Immature natural killer cell (primary cell): ENCODE measurements at places on chromosomes 13 and 19. TPM values are rescaled to one million over a fixed set of nuclear protein-coding genes. Genes with fewer than 3 reads are reported as not detected.

DNA sequence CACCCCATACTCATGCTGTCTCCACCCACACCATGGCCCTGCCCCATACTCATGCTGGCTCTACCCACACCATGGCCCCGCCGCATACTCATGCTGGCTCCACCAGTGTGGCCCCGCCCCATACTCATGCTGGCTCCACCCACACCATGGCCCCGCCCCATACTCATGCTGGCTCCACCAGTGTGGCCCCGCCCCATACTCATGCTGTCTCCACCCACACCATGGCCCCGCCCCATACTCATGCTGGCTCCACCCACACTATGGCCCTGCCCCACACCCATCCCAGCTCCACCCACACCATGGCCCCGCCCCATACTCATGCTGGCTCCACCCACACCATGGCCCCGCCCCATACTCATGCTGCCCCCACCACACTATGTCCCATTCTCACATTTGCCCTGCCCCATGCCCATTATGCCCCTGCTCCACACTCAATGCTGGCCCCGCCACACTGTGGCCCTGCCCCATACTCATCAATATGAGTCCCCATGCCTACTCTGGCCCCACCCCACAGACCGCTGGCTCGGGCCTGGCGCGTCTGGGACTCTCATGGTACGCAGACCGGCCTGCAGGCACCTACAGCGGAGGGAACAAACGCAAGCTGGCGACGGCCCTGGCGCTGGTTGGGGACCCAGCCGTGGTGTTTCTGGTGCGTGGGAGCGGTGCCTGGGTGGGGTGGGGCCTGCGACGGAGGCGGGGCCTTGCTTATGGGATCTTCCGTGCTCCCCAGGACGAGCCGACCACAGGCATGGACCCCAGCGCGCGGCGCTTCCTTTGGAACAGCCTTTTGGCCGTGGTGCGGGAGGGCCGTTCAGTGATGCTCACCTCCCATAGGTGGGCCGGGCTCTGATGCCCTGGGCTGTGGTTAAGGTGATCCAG, 3.7 kb upstream of the ARHGAP45 start:
- DNase-seq, result peak; percentile 65

DNA sequence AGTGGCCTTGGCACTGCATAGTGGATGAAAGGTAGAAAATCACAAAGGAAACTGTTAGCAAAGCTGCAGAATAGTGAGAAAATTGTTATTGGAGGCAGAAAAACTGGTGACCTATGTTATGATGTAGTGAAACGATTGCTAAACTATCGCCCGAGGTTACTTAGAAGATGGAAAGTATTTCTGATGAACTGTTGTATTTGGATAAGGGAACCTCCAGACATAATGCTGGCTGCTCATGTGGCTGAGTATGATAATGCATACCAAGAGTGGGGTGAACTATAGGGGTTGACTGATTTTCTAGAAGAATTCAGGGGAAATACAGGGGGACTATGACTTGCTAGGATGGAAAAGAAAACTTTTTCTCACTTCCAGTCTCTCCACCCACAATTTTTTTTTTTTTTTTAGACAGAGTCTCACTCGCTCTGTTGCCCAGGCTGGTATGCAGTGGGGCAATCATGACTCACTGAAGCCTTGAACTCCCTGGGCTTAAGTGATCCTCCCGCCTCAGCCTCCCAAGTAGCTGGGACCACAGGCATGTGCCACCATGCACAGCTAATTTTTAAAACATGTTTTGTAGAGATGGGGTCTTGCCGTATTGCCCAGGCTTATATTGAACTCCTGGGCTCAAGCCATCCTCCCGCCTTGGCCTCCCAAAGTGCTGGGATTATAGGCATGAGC, 4.4 kb upstream of the EID2 start:
- DNase-seq, result no peak

GRCh38 chr19:21749090-21749489, 18.3 kb downstream of the ZNF100 start:
- no peak for DNase-seq

The IZUMO1 gene
- polyA plus RNA-seq, result not detected

DNA sequence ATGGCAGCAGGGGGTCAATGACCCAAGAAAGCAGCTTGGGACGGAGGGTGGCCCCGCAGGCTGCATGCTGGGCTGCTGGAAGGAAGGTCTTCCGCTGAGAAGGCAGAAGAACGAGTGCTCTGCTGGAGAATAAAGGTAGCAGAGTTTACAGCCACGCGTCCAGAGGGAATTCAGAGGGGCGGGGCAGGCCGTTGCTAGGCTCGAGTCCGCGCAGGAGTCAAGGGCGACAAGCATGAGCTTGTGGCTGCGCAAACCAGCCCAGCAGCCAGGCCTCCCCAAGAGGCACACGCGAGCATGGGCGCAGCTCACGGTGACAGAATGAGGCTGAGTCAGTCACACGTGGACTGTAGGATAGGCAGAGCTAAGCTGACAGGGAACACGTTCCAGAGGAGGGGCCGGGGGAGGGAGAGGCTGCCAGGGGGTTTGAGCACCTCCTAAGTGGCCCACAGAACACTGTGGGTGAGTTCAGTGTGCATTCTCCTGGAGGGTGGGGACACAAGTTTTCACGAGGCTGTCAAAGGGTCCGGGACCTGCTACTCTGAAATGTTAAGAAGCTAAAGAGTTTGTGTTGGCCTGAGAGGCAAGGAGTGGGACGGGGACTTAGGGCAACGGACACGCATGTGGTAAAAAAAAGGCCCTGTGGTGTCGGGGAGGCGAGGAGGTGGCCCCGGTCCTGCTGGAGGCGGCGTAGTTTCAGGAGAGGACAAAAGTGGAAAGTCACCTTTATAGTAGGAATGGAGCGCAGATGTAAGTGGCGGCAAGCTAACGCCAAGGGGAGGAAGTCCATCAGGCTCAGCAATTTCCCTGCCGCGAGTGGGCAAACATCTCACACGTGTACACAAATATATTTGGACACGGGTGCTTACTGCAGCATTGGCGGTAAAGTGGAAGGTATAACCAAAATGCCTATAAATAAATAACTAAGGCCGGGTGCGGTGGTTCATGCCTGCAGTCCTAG, 17.7 kb downstream of the RFX2 start:
- DNase-seq, result no peak

DNA sequence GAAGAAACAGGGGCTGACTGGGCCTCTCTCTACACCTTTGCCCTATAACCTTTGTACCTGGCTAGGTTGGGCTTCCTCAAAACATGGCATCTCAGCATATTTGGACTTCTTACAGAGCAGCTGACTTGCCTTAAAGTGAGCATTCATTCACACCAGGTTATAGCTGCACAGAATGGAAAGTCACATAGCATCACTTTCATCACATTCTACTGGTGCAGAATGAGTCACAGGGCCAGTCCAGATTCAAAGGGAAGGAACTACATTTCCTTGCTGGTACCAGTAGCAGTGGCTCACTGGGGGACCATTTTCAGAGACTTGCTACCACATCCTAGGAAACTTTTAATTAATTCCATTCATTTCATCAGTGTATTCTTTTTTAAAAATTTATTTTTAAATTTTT, 20.3 kb upstream of the TPTE2 start:
- DNase-seq, result no peak

- DNase-seq, result no peak
Observed at GRCh38 chr13:99279637-99280036, 21.5 kb upstream of the GPR18 start.

The ZNF649 gene
- polyA plus RNA-seq, result 12.2 TPM

The ZNF571 gene
- polyA plus RNA-seq, result 4.5 TPM

- no peak for DNase-seq
Observed at GRCh38 chr19:29596080-29596727, 9.9 kb upstream of the POP4 start.

DNA sequence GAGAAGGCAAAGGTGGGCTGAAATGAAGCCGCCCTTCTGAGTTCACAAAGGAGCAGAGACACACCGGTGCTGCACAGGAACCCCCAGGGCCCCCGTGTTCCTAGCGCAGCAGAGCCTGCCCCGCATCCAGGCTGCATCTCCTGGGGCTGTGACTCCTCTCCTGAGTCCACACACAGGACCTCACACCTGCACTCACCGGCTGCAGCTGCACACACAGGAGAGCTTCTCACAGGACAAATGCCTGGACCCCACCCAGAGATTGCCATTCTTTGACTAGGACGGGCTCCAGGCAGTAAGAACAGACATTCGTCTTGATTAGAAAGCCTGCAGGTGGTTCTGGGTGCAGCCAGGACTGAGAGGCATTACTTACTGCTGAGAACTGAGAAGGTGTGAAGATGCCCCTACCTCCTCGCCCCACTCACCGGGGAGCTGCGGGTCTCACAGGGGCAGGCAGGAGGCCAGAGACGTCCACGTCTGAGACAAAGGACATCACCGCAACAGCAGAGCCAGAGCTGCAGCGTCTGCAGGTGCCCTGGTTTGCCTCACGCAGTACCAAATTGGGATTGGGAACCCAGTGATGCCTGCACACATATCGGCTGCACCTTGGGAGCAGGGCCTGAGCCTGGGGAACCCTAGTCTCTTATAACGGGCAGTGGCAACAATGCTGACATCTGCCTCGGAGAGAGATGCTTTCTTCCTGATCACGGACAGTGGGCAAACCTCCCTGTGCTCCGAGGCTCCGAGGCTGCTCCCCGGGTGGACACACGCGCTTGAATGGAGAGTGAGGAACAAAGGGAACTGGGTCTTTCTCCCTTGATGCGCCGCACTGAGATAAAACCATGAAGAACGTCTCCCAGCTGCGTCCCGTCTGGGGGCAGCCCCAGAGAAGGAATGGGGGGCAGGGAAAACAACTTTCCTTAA, 50.4 kb downstream of the RASA3 start:
- DNase-seq, result no peak

The OR10H1 gene
- not detected for polyA plus RNA-seq

- DNase-seq, result no peak
Observed at GRCh38 chr19:1027650-1028061, 1.2 kb downstream of the CNN2 start.

The TSSK6 gene
- 0.96 TPM for polyA plus RNA-seq

The ZNF254 gene
- polyA plus RNA-seq, result 6.9 TPM

DNA sequence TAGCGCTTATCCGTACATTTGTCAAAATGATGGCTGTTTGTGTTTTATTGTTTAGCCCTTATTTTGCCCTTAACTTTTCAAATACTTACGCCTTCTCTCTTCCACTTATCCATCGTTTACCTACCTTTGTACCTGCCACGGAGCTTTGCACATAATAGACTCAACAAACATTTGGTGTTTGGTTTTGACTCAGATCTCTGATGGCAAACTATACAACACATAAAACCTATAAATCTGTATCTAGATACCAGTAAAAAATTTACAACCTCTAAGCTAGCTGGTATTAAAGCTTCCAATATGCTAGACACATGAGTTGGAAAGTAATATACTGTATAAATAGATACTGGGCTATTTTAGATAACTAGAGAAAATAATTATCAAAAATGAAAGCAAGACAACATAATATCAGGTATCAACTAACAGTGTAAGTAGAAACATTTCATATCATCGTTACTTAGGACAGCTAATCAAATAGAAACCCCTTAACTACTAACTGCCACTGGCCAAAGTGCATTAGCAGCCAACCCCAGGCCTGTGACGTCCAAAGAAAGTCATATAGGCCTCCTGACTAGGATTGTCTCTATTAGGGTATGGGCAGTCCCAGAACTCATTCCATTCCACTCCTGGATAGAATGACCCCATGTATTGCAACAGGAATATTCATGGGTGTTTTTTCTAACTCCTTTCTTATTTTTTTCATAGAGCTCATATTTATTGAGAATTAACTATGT, 53.8 kb downstream of the KCTD12 start:
- DNase-seq, result no peak

GRCh38 chr13:80082396-80083080, 258.4 kb downstream of the SPRY2 start:
- DNase-seq, result no peak

DNA sequence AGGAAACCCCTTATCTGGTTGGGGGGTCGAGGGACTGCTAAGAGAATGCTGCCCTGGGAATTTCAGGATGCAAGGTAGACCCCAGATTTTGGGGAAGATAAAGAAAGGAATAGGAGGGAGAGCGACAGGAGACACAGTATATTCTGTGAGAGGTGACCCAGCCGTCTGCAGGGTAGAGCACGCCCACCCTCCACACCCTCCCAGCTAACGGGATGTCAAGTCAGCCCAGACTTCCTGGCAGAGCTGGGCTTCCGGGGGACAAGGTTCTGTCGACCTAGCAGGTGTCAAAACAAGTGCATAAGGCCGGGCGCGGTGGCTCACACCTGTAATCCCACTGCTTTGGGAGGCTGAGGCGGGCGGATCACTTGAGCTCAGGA, 695 bp upstream of the PRR36 start:
- DNase-seq, result no peak

The RNF113B gene
- polyA plus RNA-seq, result not detected

- DNase-seq, result peak; percentile 18
Observed at GRCh38 chr13:95624020-95624419, 20.5 kb downstream of the DZIP1 start.

The SWSAP1 gene
- polyA plus RNA-seq, result 7.0 TPM

DNA sequence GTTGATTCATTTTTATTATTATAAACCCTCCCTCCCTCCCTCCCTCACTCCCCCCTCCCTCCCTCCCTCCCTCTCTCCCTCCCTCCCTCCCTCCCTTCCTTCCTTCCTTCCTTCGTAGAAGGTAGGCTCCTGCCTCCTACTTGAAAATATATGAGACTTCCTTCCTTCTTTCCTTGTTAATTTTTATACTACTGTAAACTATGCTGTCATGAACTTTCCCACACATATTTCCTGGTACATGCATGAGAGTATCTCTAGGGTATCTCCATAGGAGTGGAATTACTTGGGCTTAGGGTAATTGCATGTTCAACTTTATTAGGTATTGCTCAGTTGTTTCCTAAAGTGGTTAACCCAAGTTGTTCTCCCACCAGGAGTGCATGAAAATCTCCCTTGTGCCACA, 330.6 kb downstream of the KCNRG start:
- no peak for DNase-seq

DNA sequence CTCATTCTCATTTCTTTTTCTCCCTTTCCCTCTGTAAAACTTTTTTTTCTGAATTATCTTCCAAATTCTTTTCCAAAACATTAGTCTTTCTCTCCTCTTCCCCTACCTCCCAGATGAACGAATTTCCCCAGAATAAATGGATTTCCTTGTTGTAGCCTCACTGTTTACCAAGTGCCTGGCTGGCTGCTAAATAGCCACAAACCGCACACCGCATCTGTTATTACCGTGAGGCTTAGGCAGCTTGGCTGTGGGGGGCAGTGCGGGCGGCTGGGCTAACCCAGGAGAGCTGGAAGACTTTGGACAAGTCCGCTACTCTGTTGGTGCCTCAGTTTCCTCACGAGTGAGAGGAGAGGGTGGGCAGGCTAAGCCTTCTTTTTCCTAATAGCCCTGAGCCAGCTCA, 10.7 kb downstream of the IL17D start:
- DNase-seq, result no peak

DNA sequence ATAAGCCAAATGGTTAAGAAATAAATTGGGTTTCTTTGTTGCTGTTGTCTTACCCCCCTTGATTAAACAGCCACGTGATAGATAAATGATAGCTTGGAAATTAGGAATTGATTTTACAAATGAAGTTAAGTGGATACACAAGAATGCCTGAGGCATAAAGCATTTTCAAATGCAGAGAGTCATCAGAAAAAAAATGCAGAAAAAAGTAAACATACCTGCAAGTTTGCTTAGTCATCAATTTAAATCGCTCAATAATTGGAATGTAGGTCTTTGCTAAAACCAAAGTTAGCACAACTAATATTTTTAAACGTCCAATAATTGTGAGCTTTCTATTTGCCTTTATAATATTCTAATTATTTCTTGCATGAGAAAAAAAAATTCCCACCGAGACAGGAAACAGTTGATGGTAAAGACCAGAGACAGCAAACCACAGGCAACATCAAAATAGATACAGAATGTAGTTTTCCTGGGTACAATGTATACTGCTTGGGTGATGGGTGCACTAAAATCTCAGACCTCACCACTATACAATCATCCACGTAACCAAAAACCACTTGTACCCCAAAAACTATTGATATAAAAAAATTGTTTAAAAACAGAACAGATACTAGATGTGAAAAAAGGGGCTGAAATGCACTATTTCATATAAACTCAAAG, 924.0 kb downstream of the PCDH9 start:
- no peak for DNase-seq
